ENCODE measurements at places on chromosomes 3 and 15.

DNA sequence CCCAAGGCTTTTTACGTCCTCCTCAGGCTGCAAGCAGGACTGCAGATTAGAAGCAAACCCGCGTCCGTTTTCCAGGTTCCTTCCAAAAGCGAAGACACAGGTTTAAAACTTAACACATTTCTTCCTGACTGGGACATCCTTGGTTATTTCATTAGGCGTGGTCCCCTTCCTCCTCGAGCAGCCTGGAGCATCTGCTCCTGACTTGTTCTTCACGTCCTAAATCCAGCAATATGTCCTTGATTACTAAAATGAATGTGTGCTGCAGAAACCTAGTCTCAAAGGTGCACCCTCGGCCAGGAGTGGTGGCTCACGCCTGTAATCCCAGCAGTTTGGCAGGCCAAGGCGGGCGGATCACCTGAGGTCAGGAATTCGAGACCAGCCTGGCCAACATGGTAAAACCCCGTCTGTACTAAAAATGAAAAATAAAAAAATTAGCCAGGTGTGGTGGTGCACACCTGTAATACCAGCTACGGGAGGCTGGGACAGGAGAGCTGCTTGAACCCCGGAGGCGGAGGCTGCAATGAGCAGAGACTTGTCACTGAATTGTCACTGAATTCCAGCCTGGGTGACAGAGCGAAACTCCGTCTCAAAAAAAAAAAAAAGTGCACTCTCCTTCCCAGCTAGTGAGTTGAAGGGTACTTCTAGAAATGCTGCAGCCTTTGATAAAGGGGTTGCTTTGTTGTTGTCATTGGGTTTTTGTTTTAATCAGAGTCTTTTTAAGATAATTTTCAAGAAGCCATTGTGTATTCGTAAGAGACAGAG lies 842 bp upstream of the LRIG1 start:
- no peak for DNase-seq

DNA sequence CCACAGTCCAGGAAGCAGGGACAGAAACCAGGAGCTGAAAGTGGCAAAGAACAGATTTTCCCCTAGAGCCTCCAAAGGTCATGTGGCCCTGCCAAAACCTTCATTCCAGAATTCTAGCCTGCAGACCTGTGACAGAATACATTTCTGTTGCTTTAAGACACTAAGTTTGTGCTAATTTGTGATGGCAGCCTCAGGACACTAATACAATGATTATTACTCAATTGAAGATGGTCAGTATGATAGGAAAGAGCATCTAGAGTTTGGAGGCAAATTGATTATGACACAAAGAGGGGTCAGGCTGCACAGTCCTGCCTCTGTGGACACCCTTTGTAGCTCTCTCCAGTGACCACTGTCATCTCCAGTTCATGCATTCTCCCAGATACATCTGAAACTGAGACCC lies 79.0 kb upstream of the C3orf49 start:
- no peak for DNase-seq

- no peak for DNase-seq
Observed at GRCh38 chr3:124336067-124336656, 344.2 kb upstream of the ROPN1 start.

DNA sequence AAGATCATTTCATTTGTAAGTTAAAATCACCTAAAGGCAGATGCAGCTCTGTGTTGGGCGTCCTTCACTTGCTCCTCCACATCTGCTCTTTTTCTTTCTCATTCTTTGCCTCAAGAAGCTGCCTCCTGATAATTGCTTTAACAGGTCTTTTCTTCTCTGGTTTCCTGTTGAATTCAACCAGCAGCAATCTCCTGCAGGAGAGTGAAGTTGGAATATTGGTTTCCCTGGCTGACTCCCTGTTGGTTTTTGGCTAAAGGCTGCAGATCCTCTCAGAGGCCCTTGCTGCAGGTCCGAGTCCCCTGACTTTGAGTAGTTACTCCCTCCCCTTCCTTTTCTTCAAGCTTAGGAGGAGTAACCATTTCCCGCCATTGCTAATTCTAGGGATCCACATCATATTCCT lies 4.2 kb downstream of the TP63 start:
- no peak for DNase-seq

DNA sequence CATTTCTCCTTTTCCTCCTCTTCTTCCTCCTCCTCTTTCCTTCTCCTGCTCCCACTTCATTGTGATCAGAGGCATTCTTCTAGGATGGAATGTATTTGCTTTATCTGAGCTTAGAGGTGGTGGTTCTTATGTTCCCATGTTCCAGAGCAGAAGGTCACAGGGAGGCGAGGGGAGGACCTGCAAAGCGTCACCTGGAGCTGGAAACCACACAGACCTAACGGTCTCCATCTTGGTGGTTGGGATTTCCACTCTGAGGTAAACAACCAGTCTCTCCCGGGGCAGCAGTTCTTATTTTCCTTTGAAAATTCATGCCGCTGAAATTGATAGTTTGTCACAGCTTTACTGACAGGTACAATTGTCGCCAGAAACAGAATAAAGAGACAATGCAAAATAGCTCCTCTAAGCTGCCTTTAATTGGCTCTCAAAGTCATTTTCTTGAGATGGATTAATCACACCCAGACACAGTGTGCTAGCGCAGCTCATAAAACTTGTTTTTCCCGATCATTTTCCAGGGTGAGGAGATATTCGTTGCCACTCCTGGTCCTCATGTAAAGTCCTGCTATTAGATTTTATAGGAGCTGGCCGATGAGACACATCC lies 16.9 kb upstream of the AGBL1 start:
- no peak for DNase-seq

DNA sequence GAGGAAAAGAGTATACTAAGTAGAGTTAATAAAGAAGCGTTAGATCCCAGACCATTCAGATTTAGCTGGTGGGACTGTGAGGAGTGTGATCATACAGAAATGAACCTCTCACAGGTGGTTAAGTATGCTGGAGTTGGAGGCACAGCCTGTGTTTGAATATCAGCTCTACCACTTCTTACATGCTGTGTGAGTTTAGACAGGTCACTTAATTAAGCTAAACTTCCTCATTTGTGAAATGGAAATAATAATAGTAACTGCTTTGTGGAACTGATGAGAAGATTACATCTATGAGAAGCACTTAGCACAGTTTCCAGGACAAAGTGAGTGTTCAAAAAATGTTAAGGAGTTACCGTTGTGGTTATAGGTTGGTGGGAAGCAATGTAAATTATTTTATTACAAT lies 8.4 kb downstream of the ACP3 start:
- no peak for DNase-seq

GRCh38 chr15:71254491-71254890 lies 139.2 kb downstream of the THSD4 start:
- no peak for DNase-seq

- DNase-seq: no peak
Observed at GRCh38 chr3:66029014-66029413, 9.7 kb downstream of the MAGI1 start.

- no peak for DNase-seq
Observed at GRCh38 chr15:60385620-60386552, 11.9 kb downstream of the ANXA2 start.

DNA sequence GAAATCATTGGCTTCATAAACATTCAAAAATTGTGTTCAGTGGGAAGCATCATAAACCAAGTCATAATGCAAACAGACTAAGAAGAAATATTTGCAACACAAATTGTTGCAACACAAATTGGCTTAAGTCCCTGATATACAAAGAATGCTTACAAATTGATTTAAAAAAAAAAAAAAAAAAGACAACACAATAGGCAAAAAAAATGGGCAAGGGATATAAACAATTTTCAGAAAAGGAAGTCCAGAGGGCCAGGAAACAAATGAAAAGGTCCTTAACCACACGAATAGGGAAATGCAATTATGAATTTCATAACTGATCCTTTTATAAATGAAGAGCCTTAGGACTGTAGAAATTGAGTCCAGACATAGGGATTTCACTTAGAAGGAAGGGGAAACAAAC lies 98.9 kb downstream of the LRRK1 start:
- no peak for DNase-seq

DNA sequence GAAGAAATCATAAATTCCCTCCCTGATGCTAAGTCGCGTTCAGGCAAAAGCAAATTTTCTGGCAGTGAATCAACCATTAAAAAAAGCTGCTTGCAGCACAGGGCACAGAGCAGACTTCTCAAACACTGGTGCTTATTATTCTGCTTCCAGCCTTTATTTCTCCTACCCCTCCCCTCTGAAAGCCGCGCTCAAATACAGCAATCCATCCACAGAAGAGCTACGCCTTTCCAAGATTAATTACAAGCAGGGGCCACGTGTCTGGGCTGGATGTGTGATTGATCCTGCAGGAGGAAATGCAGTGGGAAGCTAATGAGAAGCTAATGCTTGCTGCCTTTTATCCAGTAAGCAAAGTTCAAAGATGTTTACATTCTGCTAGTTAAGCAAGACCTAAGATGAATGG lies 134.9 kb upstream of the TOPAZ1 start:
- DNase-seq: no peak

DNA sequence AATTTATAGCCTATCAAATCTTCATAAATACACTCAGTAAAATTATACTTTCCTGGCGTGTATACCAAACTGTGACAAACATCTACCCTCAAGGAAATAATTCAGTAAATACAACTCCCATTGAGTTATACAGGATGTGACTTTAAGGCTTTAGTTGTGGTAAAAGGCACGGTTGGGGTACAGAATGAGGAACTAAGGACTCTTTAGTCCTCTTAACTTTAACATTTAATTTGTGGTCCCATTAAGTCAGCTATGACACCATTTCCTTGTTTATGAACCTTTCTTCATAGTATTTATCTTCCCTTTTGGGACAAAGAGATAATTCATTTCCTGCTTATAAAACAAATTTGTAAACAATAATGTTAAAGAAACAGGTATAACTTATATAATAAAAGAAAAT lies 30.2 kb downstream of the IFT80 start:
- DNase-seq: no peak

DNA sequence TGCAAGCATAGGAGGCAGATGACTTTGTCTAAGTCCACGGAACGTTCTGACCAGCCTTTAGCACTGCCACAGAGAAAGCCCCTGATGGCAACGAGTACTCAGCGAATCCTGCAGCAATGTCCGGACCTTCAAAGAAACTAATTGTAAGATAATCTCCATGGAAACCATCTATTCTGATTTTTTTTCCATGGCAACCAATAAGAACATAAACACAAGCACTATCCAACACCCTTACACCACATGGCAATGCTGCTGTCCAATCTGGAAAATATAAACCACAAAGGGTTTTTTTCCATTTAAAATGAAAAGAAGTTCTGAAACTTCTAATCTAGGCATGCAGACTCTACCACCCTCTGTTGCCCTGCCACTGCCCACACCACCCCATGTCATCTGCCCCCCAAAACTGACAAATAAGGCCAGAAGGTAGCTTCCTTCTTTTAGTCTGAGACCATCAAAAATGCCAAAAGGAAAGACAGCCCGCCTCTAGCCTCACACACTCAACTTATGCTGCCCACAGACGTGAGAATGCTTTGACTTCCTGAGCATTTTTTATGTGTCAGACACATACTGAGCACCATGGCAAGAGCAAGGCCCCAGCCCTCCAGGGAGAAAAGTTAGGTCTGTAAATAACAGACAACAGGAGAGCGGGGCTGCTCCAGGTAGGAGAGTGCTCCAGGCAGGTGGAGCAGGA lies 44.5 kb downstream of the POC1A start:
- DNase-seq: no peak

GRCh38 chr15:78540871-78541743 lies 863 bp downstream of the PSMA4 start:
- DNase-seq: peak; percentile 7

- no peak for DNase-seq
Observed at GRCh38 chr15:49863431-49864224, 242.8 kb downstream of the DTWD1 start.

Measured in activated naive CD8-positive, alpha-beta T cell treated with anti-CD3 and anti-CD28 coated beads, Interleukin-2, amount 50 U/mL, for 24 hours (primary cell).